ENCODE measurements at places on chromosomes 7 and 10. TPM values are rescaled to one million over a fixed set of nuclear protein-coding genes. Genes with fewer than 3 reads are reported as not detected.

DNA sequence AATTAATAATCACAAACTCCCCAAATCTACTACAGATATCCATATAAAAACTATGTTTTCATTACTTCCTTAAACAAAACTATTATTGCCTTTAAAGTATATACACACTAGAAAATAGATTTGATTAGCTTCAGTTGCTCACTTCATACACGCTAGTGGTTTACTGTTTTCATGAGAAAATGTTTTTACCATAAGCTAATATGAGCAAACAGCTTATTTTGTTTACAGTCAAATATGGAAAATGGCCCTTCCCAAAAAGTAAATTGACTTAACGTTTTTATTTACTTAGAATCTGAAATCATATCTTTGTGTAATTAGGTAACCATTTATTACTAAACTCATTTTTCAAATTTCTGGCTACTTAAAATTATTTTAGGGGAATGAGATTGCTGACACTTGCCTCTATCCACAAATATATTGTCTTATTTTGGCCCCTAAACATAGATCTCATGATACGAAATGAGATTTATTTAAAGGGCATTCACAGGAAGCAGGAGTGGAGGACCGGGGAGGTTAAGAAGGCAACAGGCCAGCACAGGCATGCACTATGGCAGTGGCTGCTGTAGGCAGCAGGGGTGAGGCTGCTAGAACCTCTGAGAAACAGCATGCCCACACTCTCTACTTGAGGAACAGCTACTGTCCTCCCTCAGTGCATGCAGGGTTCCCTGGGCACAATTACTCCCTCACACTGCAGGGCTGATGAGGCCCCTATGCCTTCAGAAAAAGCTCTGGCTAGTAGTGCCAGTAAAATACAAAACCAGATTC is 29.6 kb upstream of the SOSTDC1 start:
- DNase-seq = no peak

PTF1A gene
- total RNA-seq = not detected

P4HA1 gene
- 51.0 TPM for total RNA-seq

ARHGEF5 gene
- 3.7 TPM for total RNA-seq

ADAP1 gene
- total RNA-seq = 6.9 TPM

IFIT2 gene
- total RNA-seq = 4.6 TPM

ENTPD1 gene
- total RNA-seq = 11.8 TPM

Measured in left cardiac atrium (tissue), 4 donors.